ENCODE measurements at places on chromosomes 2 and 18.

DNA sequence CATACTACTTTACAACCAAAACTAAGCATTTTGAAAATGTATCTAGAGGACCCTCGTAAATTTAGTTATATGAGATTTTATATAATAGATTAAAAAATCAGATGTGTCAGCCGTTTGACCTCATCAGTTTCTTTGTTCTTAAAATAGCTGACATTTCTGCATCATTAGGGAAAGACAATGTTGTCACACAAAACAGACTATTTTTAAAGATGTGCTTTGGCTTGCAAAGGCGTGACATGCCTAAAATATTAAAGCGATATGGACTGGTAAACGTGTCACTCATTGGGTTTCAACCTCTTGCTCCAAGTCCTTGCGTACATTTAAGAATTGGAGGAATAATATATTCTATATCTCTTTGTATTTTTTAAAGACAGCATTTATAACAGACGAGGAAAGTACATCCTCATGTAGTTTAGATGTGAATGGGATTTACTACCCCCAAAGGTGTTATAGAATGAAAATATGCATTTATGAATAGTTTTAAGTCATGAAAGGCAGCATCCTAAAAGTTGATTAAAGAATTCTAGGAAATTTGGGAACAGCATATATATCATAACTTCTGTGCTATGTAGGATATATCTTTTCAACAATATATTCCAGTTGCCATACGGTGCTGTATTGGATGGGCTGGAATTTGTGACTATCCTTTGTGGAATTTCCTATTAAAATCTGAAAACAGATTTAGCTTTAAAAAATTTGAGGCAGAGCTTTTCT is 3.8 kb downstream of the MYL12A start:
- H3K27me3 ChIP-seq = no peaks in the 10 kb centered on the region
- no peak for DNase-seq
- H3K4me3 ChIP-seq = no peak overlapping the region
- H3K4me1 ChIP-seq = peaks cover 38% of the 10 kb centered on the region

DNA sequence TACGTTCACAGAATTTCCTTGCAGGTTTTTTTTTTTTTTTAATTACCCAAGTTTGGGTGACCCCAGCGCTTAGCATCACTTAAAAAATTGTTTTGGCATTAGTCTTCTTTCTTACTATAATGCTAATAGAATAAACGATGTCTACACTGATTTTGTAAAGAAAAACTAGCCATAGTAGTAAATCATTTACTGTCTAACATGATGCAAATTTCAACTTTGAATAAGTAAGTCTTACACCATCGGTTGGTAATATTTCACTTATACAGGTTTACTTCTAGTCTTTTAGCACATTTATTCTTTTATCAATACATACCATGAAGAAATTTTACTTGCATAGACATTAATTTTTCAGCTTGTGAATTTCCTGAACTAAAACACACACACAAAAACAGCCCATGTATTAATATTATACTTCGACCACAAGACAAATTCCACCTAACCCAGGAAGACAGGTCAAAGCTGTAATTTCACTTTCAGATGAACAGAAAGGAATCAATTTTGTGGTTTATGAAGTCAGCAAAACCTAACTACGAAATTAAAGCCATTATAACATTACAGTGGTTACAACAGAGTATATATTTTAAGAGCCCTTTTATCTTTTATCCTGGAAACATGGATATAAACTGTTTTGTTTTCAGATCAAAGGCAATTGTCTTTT is 1.9 kb downstream of the YES1 start:
- no peaks in the 10 kb centered on the region for H3K27me3 ChIP-seq
- H3K4me1 ChIP-seq = peaks cover 44% of the 10 kb centered on the region
- DNase-seq = no peak
- no peak overlapping the region for H3K27ac ChIP-seq

- no peak overlapping the region for H3K4me3 ChIP-seq
- H3K36me3 ChIP-seq = peaks cover 7% of the 10 kb centered on the region
- peaks cover 16% of the 10 kb centered on the region for H3K4me1 ChIP-seq
- no peak for DNase-seq
- no peak overlapping the region for H3K27ac ChIP-seq
- peaks cover 9% of the 10 kb centered on the region for H3K27me3 ChIP-seq
Observed at GRCh38 chr2:241006412-241006811, 8.0 kb downstream of the SNED1 start.

DNA sequence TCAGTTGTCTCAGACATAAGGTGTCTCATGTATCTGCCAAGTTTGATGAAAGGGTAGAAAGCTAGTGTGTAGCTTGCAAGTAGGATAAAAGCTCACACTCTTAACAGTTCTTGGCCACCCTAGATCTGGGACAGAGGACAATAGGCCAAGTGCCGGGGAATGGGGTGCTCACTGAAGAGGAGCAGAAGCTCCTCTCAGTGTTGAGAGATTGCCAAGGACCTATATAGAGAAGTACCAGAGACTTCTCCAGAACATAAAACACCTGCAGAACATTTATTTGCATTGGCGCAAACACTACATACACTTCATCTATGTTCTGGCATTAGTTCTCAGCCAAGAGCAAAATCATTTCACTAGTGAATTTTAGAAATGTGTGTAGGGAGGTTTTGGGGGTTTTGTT is 2.9 kb upstream of the GTF3C3 start:
- peaks cover 29% of the 10 kb centered on the region for H3K27me3 ChIP-seq
- peaks cover 9% of the 10 kb centered on the region for H3K4me1 ChIP-seq
- peaks cover under 1% of the 10 kb centered on the region for H3K36me3 ChIP-seq
- no peak for DNase-seq
- H3K4me3 ChIP-seq = no peak overlapping the region
- H3K27ac ChIP-seq = no peak overlapping the region
